ENCODE measurements at places on chromosomes 6 and 20.

DNA sequence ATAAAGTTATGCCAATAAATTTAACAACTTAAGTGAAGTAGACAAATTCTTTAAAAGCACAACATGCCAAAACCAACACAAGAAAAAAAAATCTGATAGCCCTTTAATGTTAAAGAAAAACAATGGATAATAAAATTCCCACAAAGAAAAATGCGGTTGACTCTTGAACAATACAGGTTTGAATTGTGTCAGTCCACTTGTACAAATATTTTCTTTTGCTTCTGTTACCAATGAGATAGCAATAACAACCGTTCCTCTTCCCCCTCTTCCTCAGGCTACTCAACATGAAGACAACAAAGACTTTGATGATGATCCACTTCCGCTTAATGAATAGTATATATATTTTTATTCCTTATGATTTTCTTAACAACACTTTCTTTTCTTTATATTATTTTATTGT lies 283.9 kb upstream of the MAN1A1 start:
- DNase-seq: no peak

GRCh38 chr20:25497586-25498279 lies 87.6 kb downstream of the NINL start:
- peak; percentile 4 for DNase-seq

DNA sequence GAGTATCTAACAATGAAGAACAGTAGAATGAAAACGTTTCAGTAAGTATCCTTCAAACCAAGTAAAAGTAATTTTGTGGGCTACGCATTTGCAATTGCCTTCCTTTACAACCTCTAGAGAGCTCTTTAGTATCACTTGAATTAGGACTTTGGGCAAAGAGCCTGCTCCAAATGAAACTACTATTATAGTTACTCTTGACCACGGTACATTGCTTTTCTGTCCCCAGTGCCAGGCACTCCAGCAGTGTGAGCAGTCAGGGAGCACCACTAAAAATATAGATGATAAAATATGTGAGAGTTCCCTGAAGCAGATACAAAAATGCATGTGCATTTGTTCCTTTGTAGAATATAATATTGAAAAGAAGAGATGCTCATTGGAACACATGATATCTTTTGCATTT lies 450.1 kb upstream of the MANEA start:
- no peak for DNase-seq

DNA sequence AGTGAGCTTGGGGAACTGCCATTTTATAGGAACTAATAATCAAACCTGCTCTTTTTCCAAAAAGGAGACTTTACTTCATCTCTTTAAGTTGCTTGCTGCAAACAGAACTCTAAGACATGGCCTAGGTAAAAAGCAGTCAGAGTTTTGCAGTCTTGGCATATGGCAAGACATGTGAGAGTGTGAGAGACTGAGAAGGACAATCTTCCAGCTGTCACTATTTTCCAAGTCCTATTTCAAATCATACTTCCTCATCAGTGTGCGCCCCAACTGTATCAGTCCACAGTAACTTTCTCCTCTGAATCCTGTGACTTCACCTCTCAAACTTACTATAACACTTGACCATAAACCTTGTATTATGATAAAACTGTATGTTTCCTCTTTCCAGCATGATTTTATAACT lies 10.4 kb downstream of the CALHM6 start:
- DNase-seq: no peak

GRCh38 chr6:166949528-166950442 lies 6.6 kb downstream of the RNASET2 start:
- no peak for DNase-seq

DNA sequence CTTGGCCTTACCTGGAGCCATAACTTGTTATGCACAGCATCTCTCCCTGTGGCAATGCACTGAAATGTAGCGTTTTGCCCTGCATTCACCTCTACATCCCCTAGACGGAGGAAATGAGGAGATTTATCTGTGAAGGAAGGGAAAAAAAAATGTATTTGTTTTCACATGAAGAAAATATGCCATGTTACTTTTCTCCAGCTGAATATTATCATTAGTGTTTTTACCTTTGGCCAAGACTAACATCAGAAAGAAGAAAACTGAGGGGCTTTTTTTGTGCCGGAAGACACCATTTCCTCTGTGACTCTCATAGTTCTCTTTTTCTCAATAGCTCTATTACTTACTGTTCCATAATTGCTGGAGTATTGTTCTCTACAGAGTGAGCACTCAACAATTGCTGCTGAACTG lies 280.4 kb downstream of the PTPRK start:
- DNase-seq: no peak

DNA sequence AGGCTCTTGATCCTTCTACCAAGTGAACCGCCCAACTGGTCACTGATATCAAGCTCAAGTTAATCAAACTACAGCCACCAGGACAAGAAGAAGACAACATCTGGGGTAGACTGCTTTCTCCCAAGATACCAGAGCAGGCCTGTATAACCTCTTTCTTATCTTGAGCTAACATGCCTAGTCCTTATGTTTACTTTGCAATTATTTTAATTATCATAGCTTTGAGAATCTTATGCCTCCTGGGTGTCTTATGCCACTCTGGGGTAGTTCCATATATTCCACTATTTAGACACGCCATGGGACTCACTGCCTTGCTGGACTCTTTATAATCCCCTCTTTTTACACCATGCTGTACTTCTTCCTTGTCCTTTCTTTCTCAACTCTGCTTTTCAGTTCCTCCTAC lies 41.5 kb upstream of the ECI2 start:
- DNase-seq: no peak

DNA sequence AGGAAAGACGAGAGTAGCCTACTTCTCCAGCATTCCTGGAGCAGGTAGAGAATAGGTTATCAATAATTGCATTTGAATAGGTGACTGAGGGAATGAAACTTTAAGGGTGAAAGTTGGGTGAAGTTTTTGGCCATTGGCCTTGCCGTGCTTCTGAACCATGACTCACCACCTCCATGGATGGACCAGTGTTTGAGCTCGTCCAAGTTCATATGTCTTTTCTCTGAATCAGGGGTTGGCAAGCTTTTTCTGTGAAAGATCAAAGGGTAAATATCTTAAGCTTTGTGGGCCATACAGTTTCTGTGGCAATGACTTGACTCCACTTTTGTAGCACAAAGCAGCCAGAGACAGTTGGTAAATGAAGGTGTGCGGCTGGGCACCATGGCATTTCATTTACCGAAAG lies 31.8 kb downstream of the SNRNP48 start:
- DNase-seq: no peak

DNA sequence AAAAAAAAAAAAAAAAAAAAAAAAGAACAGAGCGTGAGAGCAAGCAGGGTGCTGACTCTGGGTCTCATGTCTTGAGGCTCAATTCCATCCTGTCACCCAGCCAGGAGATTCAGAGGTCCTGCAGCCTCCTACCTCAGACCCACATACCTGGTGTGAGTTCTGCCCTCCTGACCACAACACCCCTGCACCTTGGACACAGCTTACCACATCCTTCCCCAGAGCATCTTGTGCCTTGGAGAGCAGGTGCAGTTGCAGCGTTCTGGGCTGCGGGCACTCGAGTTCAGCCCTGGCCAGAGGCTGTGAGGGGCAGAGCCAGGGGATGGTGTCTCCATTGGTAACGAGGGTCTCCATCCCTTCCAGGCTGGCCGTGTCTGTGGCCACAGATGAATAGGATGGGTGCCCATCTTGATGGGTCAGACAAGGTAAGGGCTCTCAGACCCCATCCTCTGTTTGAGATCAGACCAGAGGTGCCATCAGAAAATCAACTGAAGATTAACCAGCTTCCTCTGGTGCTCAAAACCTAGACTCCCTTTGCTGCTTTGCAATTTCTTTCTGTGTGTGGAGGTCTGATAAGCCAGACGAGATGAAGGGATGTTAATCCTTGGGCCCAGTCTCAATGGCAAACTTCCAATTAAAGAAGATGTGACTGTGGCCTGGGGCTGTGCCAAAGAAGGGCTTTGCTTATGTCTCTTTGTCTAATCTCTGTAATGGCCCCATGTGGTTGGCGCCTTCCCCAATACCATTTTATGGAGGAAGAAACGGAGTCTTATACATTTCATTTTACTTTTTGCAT lies 14.7 kb upstream of the ZNF831 start:
- DNase-seq: no peak

- no peak for DNase-seq
Measured at GRCh38 chr6:25411316-25411950, 132.3 kb downstream of the CARMIL1 start.

- no peak for DNase-seq
Measured at GRCh38 chr20:20501128-20501527, 133.2 kb downstream of the INSM1 start.

GRCh38 chr20:20821484-20822260 lies 109.2 kb upstream of the RALGAPA2 start:
- no peak for DNase-seq

GRCh38 chr6:114450631-114451030 lies 107.8 kb upstream of the HS3ST5 start:
- DNase-seq: no peak

DNA sequence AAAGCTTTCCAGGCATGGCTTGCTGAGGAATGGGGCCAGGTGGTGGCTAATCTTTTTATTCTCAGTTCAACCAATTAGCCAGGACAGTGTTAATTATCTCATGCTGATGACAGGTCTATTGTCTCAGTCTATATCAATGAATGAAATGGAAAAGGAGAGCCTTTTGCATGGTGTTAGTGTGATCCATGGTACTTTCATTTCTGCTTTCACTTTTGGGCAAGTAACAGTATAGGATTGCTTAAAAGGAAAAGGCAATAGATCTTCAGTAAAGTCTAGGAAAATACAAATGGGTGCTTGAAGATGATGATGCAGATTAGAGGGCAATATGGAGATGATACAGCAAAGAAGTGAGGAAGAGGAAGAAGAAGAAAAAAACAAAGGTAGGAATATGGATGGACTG lies 430.3 kb downstream of the TFAP2A start:
- no peak for DNase-seq

- DNase-seq: no peak
Measured at GRCh38 chr6:36853325-36853724, 14.1 kb upstream of the CPNE5 start.

DNA sequence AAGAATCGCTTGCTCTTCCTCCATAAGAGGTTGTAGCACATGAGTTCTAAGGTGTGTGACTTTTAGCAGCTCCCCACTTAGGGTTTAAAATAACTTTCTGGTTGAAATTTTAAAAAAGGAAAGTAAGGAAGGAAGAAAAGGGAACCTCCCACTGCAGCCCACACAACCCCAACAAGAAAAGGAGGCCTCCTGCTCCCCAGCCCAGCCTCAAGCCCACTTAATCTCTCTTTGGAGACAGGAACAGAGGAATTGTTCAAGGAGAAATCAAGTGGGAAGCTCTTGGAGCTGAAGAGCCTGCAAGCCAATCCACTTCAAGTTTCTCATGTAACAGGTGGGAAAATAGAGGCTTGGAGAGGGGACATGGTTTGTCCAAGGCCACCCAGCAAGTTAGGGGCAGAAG lies 39.1 kb upstream of the PREX1 start:
- no peak for DNase-seq

- no peak for DNase-seq
Measured at GRCh38 chr6:107811591-107812218, 12.4 kb downstream of the SCML4 start.
